PC-9 (cell line): ENCODE measurements at places on chromosomes 2 and 18. TPM values are rescaled to one million over a fixed set of nuclear protein-coding genes. Genes with fewer than 3 reads are reported as not detected.

The CREG2 gene
- 9.0 and 12.3 TPM in 2 replicates for total RNA-seq

The CD226 gene
- 0.13 TPM in 2 replicates for total RNA-seq

The AMER3 gene
- total RNA-seq = not detected in 2 replicates

The RBKS gene
- 4.5 and 6.8 TPM in 2 replicates for total RNA-seq

The DOK1 gene
- total RNA-seq = 15.0 and 27.8 TPM in 2 replicates

The DSC2 gene
- total RNA-seq = 13.9 and 16.5 TPM in 2 replicates
